ENCODE measurements at places on chromosomes 7 and 10.

- no peak for DNase-seq
Measured at GRCh38 chr7:99456288-99456687, 9.7 kb downstream of the ATP5MF start.

- no peak for DNase-seq
Measured at GRCh38 chr7:78542541-78542940, 744.0 kb downstream of the PHTF2 start.

DNA sequence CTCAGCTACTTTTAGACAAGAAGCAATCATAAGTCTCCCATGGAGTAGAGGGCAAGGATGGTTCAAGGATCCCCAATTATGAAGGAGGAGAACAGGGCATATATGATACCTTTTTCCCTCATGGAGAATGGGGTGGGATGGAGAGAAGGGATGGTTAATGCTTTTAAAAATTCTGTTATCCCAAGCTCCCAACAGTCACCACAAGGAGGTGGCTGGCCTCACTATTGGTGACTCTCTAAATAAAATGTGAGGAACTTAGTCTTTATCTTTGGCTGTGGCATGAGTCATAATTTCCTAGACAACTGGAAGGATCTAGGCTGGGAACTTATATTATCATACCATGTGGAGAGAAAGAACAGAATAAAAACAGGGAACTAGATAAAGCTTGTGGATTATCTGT is 297.0 kb downstream of the PHTF2 start:
- DNase-seq: no peak

DNA sequence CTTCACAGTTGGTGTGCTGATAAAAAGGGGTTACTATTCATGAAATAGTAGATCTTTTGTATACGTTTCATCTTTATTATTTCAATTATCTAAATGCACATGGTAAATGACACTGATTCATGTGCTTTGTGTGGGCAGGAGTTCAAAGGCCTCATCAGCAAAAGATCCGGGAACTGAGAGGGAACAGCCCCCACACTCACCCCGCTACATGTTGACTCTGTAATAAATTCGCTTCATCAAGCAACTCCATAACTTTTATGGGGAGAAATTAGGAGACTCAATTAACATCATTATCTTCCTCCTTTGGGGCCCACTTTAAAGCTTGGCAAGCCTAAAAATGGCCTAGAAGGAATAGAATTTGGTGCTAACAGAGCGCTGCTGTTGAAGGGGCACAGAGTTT is 250.7 kb upstream of the BMPER start:
- no peak for DNase-seq

- DNase-seq: no peak
Measured at GRCh38 chr10:71696628-71697326, 22.8 kb downstream of the C10orf105 start.
